Posterior vena cava (tissue), 2 donors: ENCODE measurements at places on chromosomes 13 and 19. TPM values are rescaled to one million over a fixed set of nuclear protein-coding genes. Genes with fewer than 3 reads are reported as not detected.

The AMER2 gene
- total RNA-seq, result not detected

DNA sequence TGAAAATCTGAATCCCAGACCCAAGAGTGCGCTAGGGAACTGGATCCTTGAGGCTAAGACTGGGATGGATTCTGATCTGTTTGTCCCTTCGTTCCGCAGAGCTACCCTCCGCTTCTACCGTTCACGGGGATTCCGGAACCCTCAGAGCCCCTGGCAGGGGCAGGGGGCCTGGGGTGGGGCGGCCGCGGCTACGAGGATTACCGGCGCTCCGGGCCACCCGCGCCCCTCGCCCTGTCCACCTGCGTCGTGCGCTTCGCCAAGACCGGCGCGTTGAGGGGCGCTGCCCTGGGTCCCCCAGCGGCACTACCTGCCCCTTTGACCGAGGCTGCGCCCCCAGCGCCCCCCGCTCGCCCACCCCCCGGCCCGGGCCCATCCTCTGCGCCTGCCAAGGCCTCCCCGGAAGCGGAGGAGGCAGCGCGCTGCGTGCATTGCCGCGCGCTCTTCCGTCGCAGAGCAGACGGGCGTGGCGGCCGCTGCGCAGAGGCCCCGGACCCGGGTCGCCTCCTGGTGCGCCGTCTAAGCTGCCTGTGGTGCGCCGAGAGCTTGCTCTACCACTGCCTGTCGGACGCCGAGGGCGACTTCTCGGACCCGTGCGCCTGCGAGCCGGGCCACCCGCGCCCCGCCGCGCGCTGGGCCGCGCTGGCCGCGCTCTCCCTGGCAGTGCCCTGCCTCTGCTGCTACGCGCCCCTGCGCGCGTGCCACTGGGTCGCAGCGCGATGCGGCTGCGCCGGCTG lies 7.1 kb downstream of the SPRED3 start:
- no peak for DNase-seq

GRCh38 chr13:114069376-114070097 lies 62.9 kb downstream of the RASA3 start:
- DNase-seq, result peak; percentile 70

GRCh38 chr13:112740502-112741131 lies 50.8 kb downstream of the ATP11A start:
- DNase-seq, result peak; percentile 82

GRCh38 chr19:46726551-46726950 lies 9.6 kb upstream of the PRKD2 start:
- no peak for DNase-seq

GRCh38 chr19:13154911-13155471 lies 4.8 kb downstream of the IER2 start:
- DNase-seq, result peak; percentile 91

The EID2B gene
- 2.9 TPM for total RNA-seq

DNA sequence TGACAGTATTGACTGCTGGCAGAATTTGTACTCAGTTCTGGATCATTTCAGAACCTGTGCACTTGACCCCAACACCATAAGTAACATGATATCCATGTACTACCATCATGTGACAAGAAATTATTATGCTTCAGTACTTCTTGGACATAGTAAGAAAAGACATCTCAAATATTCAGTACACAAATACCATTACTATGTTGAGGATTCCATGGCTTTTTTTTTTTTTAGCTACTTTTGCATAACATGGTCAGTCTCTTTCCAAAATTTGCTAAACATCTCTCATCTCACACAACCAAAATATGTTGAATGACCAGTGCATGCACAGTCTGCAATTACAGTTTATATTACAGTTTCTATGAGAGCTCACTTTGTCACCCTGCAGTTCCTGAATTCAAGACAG lies 85.3 kb downstream of the FLT1 start:
- DNase-seq, result no peak

GRCh38 chr19:3477951-3478350 lies 2.4 kb downstream of the SMIM24 start:
- DNase-seq, result no peak

GRCh38 chr13:29484796-29485195 lies 110.7 kb downstream of the SLC7A1 start:
- no peak for DNase-seq

GRCh38 chr19:5406816-5407215 lies 48.4 kb upstream of the ZNRF4 start:
- no peak for DNase-seq

The PRR22 gene
- total RNA-seq, result 1.00 TPM

The DNAAF3 gene
- not detected for total RNA-seq

The SKA3 gene
- total RNA-seq, result 1.7 TPM

- DNase-seq, result no peak
Observed at GRCh38 chr13:91153372-91153771, 194.1 kb upstream of the MIR17HG start.

The NKG7 gene
- total RNA-seq, result 4.8 TPM

GRCh38 chr13:44506251-44506650 lies 69.9 kb downstream of the TSC22D1 start:
- no peak for DNase-seq

The ZNF20 gene
- 1.0 TPM for total RNA-seq

DNA sequence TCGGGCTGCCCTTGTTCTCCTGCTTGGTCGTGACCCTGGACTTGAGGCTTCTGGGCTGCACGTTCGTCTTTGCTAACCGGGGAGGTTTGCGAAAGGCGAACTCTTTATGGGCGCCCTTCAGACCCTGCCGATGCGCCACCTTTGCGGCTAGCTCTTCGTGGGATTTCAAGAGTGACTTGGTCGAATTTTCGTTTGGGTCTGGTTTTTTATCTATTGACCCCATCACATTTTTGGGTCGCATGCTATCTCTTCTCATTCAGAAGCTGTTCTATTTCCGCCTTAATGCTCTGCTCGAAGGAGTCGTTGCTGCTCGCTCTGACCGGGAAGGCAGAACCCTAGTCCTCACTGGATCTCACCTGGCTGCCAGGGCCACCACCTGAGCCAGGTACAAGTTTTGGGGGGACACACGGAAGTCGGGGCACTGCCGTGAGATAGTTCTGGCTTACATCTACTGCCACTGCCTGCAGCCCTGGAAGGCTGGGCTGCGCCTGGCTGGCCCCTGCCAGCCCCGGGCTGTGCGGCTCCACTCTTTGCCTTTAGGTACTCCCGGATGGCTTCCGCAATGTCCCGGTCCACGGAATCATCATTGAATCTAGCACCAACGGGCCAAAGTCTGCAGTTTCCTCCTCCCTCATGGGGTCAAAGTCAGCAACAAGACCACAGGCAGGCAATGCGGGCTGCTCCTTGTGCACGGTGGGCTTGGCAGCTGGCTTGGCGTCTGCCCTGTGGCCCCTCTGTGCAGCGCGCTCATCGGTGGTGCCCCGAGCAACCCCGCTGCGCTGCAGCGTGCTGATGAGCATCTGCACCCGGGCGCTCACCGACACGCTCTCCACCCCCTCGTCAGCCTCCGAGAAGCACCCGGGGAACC lies 16.2 kb downstream of the RB1 start:
- no peak for DNase-seq

DNA sequence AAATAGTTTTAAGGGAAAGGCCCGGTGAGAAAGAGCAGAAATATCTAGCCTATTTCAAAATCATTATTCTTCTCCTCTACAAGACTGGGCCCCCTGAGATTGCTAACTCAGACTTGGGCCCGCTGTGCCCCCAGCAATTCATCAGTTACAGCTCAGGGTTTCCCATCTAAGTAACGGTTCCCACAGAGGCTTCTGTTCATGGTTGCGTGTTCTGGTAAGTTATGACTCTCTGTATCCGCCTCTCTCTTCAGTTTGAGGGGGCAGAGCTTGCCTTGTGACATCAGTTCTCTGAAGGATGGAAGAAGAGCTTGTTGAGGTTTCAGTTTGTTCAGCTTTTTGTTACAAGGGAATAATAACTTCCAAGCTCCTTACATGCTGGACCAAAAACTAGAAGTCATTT lies 11.6 kb downstream of the ZNF57 start:
- no peak for DNase-seq

DNA sequence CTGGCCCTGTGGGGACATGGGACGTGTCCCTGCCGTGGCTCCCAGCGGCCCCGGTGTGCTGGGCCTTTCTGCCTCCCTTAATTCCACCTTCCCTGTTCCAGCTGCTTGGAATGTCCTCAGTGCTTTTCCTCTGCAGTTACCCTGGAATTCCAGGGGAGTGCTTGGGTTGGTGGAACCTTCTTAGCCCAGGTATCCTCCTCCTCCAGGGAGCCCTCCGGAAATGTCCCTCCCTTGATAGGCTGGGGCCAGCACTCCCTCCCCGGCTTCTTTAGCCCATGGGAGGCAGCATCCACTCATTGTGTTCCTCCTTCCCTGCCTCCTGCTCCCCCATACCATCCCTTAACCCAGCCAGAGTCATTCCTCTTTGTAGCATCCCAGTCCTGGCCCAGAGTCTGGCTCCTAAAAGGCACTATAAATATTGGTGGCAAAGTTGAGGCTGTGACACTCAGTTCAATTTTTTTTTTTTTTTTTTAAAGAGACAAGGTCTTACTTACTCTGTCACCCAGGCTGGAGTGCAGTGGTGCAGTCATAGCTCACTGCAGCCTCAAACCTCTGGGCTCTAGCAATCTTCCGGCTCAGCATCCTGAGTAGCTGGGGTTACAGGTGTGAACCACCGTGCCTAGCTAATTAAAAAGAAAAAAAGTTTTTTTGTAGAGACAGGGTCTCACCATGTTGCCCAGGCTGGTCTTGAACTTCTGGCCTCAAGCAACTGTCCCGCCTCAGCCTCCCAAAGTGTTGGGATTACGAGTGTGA lies 13.7 kb upstream of the SLC7A10 start:
- no peak for DNase-seq

GRCh38 chr13:93559718-93560117 lies 333.1 kb downstream of the GPC6 start:
- DNase-seq, result no peak

The TOMM40 gene
- 29.9 TPM for total RNA-seq

The LGI4 gene
- 9.1 TPM for total RNA-seq

The CD33 gene
- 17.4 TPM for total RNA-seq

DNA sequence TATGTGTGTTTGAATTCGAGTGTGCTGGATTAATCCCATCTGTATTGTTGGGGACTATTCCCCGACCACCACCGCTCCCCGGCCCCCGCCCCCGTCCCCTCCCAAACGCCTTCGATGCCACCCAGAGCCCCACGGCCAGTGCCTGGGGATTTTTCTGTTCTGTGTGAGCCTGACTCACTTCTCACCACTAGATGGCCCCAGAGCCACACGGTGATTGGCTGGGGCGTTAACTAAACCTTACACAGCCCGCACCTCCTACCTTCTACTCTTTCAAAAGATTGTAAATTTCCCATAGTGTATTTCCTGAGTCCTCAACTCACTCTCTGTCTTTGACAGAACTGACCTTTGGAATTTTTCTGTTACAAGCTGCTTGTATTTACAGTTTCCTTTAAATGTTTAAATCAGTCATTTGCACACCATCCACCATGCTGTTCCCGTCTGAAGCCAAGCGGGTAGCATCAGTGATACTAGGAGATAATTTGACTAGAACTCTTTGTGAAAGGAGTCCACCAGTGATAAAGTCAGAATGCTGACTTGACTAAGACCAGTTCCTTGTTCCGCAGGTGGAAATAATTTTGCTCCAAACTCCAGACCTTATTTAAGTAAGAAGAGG lies 61.4 kb downstream of the RFX2 start:
- peak; percentile 93 for DNase-seq

GRCh38 chr19:4987256-4987655 lies 18.3 kb downstream of the KDM4B start:
- DNase-seq, result no peak

DNA sequence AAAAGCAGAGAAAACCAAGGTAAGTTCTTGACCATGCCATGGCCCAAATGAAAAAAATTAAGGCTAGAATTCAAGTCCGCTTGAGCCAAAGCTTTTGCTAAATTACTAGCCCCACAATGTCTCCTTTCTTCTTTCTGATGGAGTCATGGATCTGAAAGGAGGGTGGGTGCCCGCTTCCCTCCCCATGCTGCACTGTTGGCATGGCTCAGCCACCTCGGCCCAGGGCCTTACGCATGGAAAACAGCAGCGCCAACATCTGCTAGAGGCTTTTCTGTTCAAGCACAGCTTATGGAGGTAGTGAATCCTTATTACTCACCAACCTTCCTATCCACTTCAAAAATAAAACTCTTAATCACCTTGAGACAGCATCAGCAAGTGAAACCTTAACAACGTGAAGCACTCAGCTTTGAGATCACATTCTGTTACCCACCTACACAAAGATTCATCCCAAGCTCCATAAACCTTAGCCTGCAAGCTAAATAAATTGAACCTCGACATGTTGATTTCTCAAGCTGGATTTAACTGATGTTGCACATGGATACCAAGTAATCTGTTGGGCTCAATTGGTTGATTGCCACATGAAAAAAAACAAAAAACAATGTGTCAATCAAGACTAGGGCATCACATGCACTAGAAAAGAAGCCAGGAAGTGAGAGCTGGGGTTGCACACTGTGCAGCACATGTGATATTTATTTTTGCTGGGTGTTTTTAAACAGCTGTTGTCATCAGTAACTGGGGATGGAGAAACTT lies 43.4 kb downstream of the TPT1 start:
- no peak for DNase-seq

GRCh38 chr13:61944329-61944929 lies 528.8 kb upstream of the PCDH20 start:
- no peak for DNase-seq

GRCh38 chr19:41341669-41342490 lies 11.8 kb downstream of the TGFB1 start:
- no peak for DNase-seq

The WASF3 gene
- 25.6 TPM for total RNA-seq

GRCh38 chr19:10001899-10002298 lies 8.4 kb downstream of the COL5A3 start:
- DNase-seq, result peak; percentile 86

The ZNF699 gene
- total RNA-seq, result 7.5 TPM

The TMEM145 gene
- 0.14 TPM for total RNA-seq

DNA sequence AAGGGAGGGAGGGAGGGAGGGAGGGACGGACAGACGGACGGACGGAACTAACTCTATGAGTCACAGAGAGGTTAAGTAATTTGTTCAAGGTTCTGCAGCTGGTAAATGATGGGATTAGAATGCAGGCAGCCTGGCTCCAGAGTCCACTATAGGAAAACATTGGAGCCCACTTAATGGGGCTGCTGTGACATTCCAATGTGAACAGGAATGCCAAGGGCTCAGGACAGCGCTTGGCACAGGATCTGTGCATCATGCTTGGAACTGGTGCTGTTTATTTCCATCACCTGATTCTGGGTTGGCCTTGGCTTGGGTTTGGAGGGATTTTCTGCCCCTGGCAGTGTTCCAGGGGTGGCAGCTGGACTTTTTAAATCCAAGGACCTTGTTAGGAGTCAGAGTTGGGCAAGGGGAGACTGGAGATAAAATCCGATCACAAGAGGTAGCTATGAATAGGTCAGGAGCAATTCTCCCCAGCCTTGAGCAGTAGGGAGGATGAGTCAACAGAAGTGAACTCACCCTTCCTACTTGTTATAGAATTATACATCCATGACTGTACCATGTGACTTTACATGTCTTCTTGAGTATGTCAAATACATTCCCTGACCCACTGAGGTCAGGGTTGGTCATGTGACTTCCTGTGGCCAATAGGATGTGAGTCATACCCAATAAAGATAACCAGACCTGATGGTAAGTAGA lies 7.8 kb upstream of the HIF3A start:
- DNase-seq, result no peak

The NLRP4 gene
- not detected for total RNA-seq

- no peak for DNase-seq
Observed at GRCh38 chr19:46202872-46203860, 26.4 kb upstream of the IGFL1 start.
